ENCODE measurements at places on chromosomes 1 and 21.
A peak's percentile ranks its signal among the peaks of the same experiment; 100 is the strongest.

- peak overlapping the region; percentile 65 for H3K27ac ChIP-seq
- H3K36me3 ChIP-seq, result no peaks in the 10 kb centered on the region
- DNase-seq, result no peak
- no peaks in the 10 kb centered on the region for H3K4me1 ChIP-seq
- H3K27me3 ChIP-seq, result no peaks in the 10 kb centered on the region
Observed at GRCh38 chr1:225468270-225469020, 40.6 kb upstream of the LBR start.

- DNase-seq, result no peak
- no peaks in the 10 kb centered on the region for H3K27me3 ChIP-seq
- no peaks in the 10 kb centered on the region for H3K4me1 ChIP-seq
- no peak overlapping the region for H3K27ac ChIP-seq
- no peaks in the 10 kb centered on the region for H3K36me3 ChIP-seq
- H3K4me3 ChIP-seq, result no peak overlapping the region
Observed at GRCh38 chr1:66452982-66453381, 81.0 kb upstream of the SGIP1 start.

- no peaks in the 10 kb centered on the region for H3K4me1 ChIP-seq
- H3K36me3 ChIP-seq, result no peaks in the 10 kb centered on the region
- H3K27me3 ChIP-seq, result no peaks in the 10 kb centered on the region
- H3K4me3 ChIP-seq, result peak overlapping the region; percentile 61
Observed at GRCh38 chr21:41425588-41425953, 468 bp upstream of the MX1 start.

GRCh38 chr1:151594143-151594625 is 17.7 kb upstream of the SNX27 start:
- H3K36me3 ChIP-seq, result no peaks in the 10 kb centered on the region
- no peak overlapping the region for H3K4me3 ChIP-seq
- no peak overlapping the region for H3K27ac ChIP-seq
- no peaks in the 10 kb centered on the region for H3K27me3 ChIP-seq
- peak; percentile 72 for DNase-seq

DNA sequence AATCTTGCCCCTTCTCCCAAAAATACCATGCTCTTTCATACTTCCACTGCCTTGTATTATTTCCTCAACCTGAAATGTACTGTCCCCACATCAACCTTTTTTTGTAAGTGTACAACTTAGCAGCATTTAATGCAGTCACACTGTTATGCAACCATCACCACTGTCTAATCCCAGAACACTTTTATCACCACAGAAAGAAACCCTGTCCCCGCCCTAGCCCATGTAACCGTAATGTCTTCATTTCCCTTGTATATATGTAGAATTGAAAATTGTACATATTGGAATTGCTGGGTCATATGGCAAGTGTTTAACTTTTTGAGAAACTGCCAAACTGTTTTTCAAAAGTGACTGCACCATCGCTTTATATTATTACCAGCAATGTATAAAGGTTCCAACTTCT is 37.4 kb downstream of the PTP4A2 start:
- H3K4me3 ChIP-seq, result no peak overlapping the region
- H3K27me3 ChIP-seq, result no peaks in the 10 kb centered on the region
